ENCODE measurements at places on chromosomes 13 and 19.

DNA sequence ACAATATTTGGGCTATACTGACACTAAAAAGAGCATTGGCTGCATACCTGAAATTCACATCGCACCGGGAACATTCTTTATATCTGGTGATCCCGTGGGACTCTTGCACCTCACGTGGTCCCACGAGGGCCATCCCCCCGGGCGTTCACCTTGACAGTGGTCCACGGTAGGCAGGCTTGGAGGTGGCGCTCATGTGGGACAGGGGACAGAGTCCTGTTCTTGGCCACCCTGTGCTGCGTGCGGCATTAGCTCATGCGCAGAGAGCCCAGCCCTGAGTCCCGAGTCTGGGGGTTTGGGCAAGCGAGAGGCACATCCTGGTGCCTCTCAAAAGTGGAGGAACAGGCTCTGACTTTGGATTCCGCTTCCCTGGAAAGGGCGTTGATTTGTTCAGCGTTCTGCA, 7.5 kb downstream of the GAMT start:
- DNase-seq, result no peak

- no peak for DNase-seq
These were observed 91.3 kb downstream of the UQCRFS1 start for GRCh38 chr19:29121684-29122083.

- DNase-seq, result no peak
These were observed 435.3 kb upstream of the NBEA start for GRCh38 chr13:34506796-34507195.

DNA sequence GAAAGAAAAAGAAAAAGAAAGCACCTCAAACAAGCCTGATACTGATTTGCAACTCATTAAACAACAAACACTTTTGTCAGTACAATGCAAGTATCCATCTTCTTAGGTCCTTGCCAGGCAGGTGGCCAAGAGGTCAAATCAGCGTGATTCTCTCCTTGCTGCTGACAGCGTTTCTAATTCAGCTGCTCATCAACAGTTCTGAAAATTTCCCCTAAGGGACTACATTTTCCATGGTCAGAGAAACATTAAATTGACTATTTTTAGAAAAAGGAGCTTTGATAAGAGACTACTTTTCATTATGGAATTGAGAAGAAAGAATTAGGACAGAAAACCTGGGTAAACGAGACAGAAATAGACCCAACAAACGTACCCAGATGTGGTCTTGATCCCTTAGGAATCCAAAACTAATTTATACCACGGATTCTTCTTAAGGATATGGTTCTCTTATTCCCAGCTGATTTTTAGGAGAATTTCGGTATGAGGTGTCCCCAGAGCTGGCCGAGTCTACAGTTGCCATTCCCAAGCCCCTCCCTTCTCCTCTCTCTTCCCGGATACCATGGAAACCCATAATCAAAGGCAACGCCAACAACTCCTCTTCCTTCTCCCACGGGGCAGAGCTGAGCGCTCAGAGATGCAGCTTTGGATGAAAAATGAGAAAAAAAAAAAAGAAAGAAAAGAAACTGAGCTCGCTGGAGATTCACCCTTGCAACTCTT, 29.5 kb upstream of the CEBPG start:
- DNase-seq, result no peak

DNA sequence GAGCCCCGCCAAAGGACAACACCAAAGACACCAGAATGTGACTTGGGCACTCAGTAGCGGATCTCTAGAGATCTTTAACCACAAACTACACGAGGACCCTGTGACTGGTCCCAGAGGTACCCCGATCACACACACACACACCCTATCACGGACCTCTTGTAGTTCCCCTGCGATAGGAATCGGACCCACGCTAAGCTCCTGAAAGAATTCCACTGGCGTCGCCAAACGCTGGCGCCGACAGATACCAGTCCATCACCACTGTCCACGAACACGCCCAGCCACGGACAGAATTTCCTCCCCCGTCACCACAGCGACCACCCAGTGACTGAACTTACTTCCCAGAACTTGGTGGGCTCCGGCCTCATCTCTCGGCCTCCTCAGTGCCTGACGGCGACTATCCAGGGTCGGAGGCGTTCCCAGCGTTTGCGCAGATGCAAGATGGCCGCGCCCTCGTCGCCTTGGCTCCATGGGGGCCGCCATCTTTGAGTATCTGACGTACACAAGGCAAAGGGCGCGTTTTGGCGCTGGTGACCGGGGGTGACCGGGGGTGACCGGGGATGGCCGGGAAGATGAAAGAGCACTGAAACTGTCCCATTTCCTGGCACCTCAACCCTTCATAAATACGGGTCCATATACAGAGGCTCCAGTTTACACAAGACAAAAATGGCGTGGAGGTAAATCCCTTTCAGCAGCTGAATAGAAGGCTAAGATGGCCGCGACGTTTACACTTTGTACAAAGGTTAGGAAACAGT, at the start of gene ZNF615:
Gene ZNF615 (minus strand): TSS at position 406 of the 752 bp plus-strand sequence. CDS start 4,500 bp downstream, outside the sequence.
- DNase-seq, result peak; percentile 78

DNA sequence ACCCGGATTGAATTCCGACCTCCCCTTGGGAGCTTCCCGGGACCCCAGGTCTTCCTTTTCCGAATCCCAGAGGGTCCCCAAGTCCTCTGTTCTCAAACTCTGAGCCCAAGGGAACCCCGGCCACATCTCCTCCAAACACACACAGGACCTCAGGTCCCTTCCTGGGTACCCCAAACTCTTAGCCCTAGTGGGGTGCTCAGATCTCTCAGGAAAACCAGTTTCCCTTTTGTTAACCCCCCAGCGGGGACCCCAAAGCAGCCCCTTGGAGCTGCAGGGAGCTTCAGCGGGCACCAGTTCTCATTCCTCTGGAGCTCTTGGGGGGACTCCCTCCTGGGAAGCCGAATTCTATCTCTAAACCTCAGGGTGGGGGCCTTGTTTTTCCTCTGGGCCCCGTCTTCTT, 774 bp downstream of the CACNG6 start:
- DNase-seq, result no peak

- no peak for DNase-seq
These were observed 20.7 kb downstream of the SAMD4B start for GRCh38 chr19:39362682-39363657.

DNA sequence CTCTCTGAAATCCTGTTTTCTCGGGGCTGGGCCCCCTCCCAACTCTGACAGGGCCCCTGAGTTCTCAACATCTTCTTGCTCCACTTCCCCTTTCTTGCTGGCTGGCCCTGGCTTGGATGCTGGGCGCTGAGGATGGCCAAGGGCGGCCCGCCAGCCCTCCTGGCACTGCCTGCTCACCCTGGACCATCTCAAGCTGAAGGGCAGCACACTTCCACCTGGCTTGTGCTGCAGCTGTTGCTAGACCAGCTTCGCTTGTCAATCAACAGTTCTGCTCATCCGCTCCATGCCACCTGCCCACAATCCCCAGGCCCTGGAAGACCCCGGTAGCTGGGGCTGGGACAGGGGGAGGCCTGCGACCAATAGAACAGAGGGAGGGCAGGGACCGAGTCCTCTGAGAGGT, 6.9 kb upstream of the GMIP start:
- DNase-seq, result no peak

DNA sequence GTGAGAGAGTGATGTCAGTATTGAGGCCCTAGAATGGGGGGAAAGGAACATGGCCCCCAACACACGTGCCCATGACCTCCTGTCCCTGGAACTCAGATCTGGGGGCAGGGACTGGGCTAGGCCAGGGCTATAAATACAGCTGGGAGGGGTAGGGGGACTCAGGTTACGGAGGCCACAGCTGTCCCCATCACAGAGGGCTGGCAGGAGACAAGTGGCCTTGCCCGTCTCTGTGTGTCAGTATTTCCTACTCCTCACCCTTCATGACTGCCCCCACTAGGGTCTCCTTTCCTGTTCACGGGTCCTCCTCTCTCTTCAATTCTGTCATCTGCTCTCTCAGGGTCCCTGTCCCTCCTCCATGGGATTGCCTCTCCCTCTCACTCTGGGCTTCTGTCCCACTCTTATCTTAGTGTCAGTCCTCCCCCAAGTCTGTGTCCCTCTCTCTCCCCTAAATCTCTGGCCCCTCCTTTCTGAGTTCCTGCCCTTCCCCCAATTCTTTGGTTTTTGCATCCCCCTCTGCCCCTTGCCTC, 687 bp upstream of the HRC start:
- no peak for DNase-seq

GRCh38 chr19:467554-467953, 6.7 kb upstream of the SHC2 start:
- no peak for DNase-seq

DNA sequence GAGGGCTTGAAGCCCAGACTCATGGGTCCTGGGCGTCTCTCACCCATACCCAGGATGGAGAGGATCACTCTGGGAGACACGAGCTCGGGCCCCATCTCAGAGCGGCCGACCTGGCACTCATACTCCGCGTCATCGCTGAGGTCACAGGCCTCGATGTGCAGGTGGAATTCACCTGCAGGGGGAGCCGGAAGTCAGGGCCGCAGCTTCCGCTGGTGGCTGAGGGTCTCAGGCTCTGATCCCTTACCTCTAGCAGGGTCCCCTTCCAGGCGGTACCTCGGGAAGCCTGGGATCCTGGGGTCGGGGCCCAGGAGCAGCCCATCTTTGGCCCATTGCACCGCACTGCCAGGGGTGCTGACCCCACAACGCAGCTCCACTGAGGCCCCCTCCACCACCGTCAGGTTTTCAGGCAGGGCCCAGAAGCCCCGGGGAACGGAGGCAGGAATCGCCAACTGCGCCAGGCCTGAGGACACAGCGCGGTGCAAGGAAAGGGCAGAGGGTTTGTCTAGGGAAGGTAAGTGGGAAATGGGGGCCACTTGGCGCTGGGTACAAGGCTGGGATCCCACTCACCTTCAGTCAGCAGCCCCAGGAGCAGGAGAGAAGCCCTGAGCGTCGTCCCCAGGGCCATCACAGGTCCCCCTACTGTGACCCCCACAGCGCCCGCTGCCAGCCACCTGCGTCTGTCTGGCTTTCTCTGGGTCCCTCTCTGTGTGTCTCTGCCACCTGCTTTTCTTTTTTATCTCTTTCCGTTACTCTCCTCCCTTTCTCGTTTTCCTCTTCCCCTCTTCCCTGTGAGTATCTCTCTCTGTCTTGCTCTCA, 883 bp downstream of the NPHS1 start:
- no peak for DNase-seq

- no peak for DNase-seq
These were observed 10.3 kb upstream of the KLK3 start for GRCh38 chr19:50844296-50844935.

DNA sequence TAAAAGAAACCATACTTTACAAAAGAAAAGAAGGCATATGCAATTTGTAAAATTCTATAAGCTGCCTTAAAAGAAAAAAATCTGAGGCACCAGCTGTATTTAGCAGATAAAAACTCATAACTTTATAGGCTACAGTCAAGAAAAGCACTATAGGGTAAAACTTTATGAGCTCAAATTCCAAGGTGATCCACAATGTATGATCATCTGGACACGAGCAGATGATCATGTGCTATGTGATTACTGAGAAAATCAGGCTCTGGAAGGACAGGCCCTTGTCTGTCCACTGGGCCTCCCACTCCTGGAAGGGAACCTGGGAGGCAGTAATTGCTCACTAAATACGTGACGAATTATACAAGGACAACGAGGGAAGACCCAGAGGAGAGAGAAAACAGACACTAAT, 7.3 kb downstream of the GRTP1 start:
- no peak for DNase-seq

DNA sequence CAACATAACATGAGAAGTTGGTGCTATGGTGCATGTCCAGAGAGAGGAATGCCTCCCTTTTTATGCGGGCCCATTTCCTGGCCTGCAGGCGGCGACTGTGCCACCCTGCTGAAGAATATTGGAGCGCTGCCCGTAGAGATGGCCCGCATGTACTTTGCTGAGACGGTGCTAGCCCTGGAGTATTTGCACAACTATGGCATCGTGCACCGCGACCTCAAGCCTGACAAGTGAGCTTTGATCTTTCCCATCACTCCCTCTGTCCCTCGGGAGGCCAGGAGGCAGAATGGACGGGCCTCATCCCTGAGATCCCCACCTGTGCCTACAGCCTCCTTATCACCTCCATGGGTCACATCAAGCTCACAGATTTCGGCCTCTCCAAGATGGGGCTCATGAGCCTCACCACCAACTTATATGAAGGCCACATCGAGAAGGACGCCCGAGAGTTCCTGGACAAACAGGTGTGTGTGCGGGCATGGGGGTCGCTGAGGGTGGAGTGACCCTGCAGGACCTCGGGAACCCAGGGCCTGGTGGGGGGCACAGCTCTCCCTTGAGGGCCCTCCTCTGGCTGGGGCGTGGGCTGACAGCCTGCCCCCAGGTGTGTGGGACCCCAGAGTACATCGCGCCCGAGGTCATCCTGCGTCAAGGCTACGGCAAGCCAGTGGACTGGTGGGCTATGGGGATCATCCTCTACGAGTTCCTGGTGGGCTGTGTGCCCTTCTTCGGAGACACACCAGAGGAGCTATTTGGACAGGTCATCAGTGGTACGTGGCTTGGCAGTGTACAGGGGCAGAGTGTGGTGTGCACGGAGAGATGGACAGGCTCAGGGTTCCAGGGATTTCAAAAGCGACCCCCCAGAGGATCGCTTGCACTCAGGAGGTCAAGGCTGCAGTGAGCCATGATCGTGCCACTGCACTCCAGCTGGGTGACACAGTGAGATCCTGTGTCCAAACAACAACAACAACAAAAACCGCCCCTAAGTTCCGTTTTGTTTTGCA, 16.2 kb downstream of the DNASE2 start:
- DNase-seq, result no peak

DNA sequence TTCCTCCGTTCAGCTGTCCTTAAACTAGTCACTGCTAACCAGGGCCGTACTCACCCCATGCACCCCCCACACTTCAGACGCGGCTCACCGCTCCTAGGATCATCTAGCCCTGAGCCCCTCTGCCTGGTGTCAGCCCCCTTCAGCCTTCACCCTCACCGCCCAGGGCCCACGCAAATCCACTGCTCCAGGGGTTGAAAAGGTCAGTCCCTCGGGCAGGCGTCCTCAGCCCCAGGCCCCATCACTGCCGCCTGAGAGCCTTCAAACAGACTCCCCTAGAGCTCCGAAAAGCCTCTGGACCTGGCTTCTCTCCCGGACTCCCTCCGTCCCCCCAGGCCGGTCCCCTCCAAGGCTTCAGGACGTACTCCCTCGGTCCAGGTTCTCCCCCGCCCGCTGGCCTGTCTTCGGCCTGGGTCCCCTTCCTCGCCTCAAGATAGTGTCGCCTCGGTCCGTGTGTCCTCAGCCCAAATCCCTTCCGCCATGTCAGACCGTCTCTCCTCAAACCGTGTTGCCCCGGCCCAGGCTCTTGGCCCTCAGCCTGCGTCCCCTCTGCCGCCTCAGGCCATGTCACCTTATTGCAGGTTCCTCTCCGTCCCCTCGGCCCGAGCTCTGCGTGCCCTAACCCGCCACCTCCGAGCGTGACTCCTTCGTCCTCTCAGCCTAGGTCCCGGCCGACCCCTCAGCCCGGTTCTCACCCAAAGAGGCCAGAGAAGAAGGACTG, 553 bp downstream of the NAPA start:
- no peak for DNase-seq

- no peak for DNase-seq
These were observed 24.0 kb downstream of the CARM1 start for GRCh38 chr19:10895363-10895762.

- DNase-seq, result no peak
These were observed 105.2 kb downstream of the SLITRK6 start for GRCh38 chr13:85693889-85694511.
